Uterine smooth muscle cell (primary cell): ENCODE measurements at places on chromosomes 6 and 20. TPM values are rescaled to one million over a fixed set of nuclear protein-coding genes. Genes with fewer than 3 reads are reported as not detected.

Gene FKBP1A
- total RNA-seq = 106 and 143 TPM in 2 replicates

Gene C4A
- total RNA-seq = 2.3 and 13.4 TPM in 2 replicates

Gene CNKSR3
- total RNA-seq = 5.0 and 5.9 TPM in 2 replicates

Gene ULBP1
- 0.12 and 0.22 TPM in 2 replicates for total RNA-seq

Gene TPX2
- 28.6 and 104 TPM in 2 replicates for total RNA-seq

Gene RAMACL
- total RNA-seq = 2.1 and 2.3 TPM in 2 replicates

Gene CRISP2
- total RNA-seq = not detected in 2 replicates

Gene LGSN
- total RNA-seq = not detected in 2 replicates
